ENCODE measurements at places on chromosomes 12 and 14.

GRCh38 chr12:54596526-54596946 is 8.1 kb upstream of the PPP1R1A start:
- peak; percentile 80 for DNase-seq

GRCh38 chr12:121346747-121347146 is 5.5 kb downstream of the ANAPC5 start:
- no peak for DNase-seq

GRCh38 chr12:131264635-131265034 is 310.9 kb downstream of the ADGRD1 start:
- DNase-seq: no peak

DNA sequence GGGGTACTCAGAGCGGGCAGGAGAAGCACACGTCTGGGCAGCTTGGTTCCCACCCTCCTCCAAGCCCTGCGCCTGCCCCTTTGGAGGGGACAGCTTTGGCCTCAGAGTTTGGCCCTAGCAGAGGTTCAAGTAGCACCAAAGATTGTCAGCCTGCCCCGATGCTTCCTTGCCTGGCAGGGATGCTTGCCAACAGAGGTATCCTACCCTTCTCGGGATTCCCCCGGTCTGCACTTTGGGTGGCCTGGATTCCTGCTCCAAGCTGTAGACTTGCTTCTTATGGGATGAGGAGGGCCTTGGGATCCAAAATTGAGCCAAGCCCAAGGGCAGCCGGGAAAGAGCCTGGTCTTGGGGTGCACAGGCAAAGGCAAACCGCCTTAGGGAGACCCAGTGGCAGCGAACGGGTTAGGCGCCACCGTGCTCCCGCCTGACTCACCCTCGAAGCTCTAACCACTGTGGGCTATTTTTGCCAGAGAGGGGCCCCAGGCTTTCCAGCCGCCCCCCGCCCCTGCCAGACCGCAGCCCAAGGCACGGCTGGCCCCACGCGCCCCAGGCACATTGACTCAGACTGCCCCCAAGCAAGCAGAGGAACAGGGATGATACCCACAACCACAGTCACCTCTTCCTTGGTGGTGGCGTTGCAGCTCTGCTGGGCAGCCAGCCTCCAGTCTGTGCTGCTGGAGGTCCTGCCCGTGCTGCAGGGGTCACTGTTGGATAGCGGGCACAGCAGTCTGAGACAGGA is 847 bp upstream of the WNT10B start:
- DNase-seq: no peak

DNA sequence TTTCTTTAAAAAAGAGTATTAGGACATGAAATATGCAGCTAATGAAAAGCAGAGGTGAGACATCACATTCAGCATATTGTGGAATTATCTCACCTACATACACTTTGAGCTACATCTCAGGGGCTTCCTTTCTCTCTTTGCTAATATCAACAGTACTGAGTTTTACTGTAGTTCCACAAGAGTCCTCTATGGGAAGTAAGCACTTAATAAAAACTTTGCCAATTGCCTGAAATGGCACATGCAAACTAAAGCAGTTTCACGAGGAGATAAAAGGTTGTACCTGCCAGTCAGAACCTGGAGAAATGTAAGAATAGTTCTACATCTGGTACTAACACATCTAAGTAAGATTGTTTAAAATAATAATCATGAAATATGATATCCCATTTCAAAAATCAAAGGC is 73.5 kb upstream of the GPHB5 start:
- DNase-seq: no peak

DNA sequence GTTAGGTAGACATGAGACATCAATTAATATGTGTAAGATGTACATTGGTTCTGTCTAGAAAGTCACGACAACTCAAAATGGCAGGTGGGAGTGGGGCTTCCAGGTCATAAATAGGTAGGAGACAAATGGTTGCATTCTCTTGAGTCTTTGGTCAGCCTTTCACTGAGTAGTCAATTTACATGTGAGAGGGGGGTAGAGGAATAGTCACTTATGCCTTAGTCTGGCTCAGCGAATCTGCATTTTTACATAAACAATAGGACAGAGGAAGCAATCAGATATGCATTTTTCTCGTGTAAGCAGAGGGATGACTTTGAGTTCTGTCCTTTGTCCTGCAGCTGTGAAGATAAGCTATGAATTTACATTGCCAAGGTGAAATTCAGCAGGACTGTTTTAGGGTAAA is 27.8 kb upstream of the UNC79 start:
- DNase-seq: no peak

DNA sequence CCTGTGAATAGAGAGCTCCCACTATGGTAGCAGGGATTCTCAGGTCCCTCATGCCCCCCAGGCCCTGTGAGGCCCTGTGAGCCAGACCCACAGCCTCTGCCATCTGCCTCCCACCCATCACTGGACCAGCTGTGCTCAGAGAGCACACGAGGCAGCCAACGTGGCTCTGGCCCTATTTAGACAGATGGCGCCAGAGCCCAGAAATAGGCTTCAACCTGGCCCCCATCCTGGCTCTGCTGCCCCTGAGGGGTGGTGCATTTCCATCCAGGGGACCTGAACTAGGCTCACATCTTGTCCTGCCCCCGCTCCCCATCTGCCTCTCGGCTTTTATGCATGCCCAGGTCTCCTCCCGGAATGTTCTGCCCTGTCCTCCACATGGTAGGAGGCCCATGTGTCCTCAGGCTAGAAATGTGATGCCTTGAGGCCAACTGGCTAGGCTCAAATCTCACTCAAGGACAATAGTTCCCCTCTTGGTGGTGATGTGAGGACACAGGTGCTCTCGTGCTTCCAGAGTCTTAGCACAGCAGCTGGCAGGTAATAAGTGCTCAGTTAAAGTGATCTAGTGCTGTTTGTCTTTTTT is 18.9 kb downstream of the TMEM63C start:
- no peak for DNase-seq

GRCh38 chr14:44113769-44114730 is 393.0 kb downstream of the FSCB start:
- DNase-seq: no peak

GRCh38 chr12:119369907-119370546 is 35.5 kb downstream of the CCDC60 start:
- no peak for DNase-seq

- no peak for DNase-seq
Observed at GRCh38 chr14:29321646-29322045, 555.1 kb downstream of the FOXG1 start.

- no peak for DNase-seq
Observed at GRCh38 chr12:27008081-27008480, 6.1 kb downstream of the TM7SF3 start.

DNA sequence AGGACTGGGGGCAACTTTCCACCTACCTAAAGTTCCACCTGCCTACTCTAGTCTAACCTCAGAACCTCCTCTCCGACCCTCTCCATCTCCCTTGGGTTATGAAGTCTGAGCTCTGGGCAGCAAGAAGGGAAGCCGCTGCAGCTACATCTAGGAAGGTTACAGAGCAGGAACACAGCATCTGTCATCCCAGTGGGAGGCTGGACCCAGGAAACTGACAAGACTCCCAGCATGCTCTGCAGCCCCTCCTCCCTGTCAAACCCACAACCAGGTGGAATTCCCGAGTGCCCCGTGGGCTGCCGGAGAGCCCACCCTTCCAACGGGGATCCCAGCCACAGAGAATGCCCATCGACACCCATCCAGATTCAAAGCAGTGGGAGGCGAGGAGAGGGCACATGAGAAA is 2.1 kb downstream of the TESC start:
- DNase-seq: no peak

DNA sequence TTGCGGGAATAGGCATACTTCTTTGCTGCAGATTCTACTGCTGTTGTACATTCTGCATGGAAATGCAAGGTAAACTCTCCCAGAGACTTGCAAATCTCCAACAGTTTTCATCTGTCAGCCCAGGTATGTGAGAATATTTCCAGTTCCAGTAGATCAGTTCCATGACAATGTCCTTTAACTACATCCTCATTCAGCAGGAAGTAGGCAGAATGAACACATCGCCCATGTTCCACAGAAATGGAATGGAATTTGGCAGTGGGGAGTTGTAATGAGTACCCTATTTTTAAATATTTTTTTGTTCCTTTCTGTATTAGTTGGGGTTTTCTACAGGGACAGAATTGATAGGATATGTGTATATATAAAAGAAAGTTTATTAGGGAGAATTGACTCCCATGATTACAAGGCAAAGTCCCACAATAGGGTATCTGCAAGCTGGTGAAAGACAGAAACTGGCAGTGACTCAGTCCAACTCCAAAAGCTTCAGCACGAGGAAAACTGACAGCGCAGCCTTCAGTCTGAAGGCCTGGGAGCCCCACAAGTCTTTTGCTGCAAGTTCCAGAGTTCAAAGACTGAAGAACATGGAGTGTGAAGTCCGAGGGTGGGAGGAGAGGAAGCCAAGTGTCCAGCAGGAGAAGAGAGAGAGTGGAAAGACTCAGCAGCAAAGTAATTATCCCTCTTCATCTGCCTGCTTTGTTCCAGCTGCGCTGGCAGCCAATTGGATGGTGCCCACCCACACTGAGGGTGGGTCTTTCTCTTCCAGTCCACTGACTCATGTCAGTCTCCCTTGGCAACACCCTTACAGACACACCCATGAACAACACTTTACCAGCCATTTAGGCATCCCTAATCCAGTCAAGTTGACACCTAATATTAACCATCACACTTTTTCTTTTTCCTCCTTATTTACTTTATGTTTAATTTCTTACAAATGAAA is 110.4 kb upstream of the SCAF11 start:
- no peak for DNase-seq

- no peak for DNase-seq
Observed at GRCh38 chr14:59425322-59425935, 39.8 kb downstream of the GPR135 start.

- DNase-seq: no peak
Observed at GRCh38 chr12:43861840-43862150, 25.9 kb downstream of the TMEM117 start.

GRCh38 chr14:94026173-94026888 is at the start of gene OTUB2:
Gene OTUB2 (plus strand): TSS chr14:94026340. CDS start chr14:94026538, 198 bp downstream.
- DNase-seq: peak; percentile 99

DNA sequence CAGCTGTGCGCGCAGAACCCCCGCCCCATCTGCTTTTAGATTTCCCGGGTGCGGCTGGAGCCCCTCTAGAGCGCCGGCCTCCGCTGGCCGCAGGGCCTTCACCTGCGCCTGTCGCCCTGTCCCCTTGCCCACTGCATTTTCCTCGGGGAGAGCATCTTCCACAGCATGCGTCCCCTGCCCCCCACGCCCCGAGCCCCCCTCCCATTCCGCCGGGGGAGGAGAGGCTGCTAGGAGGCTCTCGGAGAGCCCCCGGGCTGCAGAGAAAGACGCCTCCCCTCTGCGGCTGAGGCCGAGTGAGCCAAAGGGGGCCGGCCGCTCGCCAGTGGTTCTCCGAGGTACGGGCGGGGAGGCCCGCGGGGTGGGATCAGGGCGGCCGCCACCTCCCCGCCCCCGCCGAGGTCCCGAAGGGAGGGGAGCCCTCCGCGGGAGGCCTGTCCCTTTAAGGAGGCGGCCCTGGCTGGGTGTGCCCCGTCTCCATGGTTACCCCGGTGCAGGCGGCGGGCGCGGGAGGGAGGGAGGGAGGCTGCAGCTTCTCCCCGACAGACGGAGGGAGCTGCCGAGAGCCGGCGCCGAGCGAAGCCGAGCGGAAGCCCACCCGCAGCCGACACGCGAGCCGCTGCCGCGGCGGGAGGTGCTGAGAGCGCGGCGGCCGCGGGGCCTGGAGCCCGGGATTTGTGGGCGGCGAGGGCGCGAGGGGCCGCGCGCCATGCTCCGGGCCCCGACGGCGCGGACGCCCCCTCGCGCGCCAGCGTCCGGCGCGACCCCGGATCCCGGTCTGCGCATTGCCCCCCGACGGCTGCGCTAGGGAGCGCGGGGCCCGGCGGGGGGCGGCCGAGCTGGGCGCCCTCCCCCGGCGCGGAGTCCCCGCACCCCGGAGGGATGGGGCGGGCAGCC is at the start of gene KCNH3:
KCNH3 (plus strand) TSS at position 521 of the 894 bp plus-strand sequence. CDS start 387 bp downstream, outside the sequence.
- DNase-seq: peak; percentile 45

- no peak for DNase-seq
Observed at GRCh38 chr14:73153272-73153671, 17.0 kb downstream of the PSEN1 start.

DNA sequence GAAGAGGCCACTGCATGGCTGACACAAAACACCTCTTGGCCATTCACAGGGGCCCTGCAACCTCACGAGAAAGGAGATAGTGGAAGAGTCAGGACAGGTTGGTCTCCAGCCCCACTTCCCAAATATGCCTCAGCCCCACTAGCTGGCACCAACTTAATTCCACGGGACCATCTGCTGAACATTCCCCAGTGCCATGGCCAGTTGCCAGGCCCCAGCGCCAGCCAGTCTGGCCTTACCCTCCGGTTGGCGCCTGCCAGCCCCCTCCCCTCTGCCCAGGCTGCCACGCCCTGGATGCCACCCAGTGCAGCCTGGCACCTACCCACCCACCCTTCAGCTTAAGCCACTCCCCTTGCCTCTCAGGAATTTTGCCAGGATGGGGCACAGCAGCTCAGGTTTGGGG is 21.2 kb upstream of the HSPB8 start:
- no peak for DNase-seq

GRCh38 chr14:55889124-55889523 is 229.1 kb upstream of the PELI2 start:
- no peak for DNase-seq

DNA sequence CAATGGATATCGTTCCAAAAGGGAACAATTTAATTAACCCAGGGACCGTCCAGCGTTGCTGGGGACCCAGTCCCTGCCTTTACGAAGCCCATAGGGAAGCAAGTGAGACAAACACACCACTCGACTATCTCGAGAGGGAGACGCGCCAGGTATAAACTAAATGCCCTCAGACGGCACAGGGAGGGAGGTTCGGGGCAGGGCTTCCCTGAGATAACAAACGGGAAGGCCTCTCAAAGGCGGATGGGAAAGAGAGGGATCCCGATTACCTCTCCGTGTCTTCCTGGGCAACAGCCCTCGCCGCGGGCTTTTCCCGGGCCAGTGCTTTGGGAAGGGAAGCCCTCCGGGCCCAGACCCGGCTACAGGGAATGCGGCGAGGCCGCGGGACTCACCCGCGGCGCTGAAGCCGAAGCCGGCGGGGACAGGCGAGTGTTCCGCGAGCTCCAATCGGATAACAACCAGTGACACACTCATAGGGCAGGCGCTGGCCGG is 390 bp downstream of the BRAP start:
- DNase-seq: no peak

DNA sequence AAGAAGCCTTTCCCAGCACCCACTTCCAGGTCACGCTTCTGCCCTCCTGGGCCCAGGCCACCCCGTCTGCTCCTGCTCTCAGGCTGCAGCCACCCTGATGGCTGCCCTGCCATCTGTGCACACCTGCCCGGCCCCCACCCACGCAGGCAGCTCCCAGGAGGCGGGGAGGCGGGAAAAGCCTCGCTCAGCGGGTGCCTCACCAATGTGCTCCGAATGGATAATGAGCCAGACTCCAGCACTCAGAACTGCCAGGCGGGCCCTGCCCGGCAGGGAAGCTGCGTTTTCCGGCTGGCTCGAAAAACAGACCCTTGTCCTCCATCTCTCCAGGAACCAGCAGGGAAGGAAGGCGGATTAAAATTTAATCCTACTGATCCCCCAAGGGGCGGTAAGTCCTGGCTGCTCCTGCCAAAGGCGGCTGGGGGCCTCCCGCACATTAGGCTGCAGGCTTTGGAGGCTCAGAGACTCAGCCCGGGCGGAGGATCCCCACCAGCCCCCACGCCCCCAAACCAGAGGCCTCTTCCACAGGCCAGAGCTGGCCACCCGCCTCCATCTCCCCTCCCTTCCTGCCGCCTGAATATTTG is 104.0 kb downstream of the NCOR2 start:
- DNase-seq: no peak
